Aortic smooth muscle cell (primary cell): ENCODE measurements at places on chromosomes 7 and 10. TPM values are rescaled to one million over a fixed set of nuclear protein-coding genes. Genes with fewer than 3 reads are reported as not detected.

Gene CALHM1
- total RNA-seq = not detected in 2 replicates

Gene HELLS
- 23.5 and 38.8 TPM in 2 replicates for total RNA-seq

Gene SLC13A1
- not detected in 2 replicates for total RNA-seq

Gene SPAM1
- not detected in 2 replicates for total RNA-seq

Gene SLC26A5
- total RNA-seq = not detected in 2 replicates

Gene MBL2
- not detected in 2 replicates for total RNA-seq

Gene IFIT2
- 6.3 and 10.6 TPM in 2 replicates for total RNA-seq

Gene GPR146
- total RNA-seq = 0.68 and 0.79 TPM in 2 replicates

Gene ADAM8
- 0.87 and 1.3 TPM in 2 replicates for total RNA-seq

Gene GIMAP1
- total RNA-seq = 0.25 and 0.26 TPM in 2 replicates

Gene SUPV3L1
- 23.3 and 25.1 TPM in 2 replicates for total RNA-seq

Gene MEIG1
- total RNA-seq = 0.25 and 1.1 TPM in 2 replicates

Gene REPIN1
- 39.7 and 43.3 TPM in 2 replicates for total RNA-seq

Gene UBE2H
- total RNA-seq = 65.9 and 92.0 TPM in 2 replicates

Gene LDB3
- under 0.01 and 0.12 TPM in 2 replicates for total RNA-seq

Gene SUGCT
- total RNA-seq = 14.7 and 23.6 TPM in 2 replicates

Gene CACNB2
- total RNA-seq = 0.26 and 0.31 TPM in 2 replicates

Gene ZNF438
- total RNA-seq = 2.8 and 4.4 TPM in 2 replicates

Gene CADPS2
- total RNA-seq = 21.7 TPM in 2 replicates

Gene GPR37
- total RNA-seq = 2.4 and 4.8 TPM in 2 replicates

Gene ITIH5
- total RNA-seq = 0.13 and 0.19 TPM in 2 replicates

Gene GRID1
- total RNA-seq = 0.06 TPM in 1 of 2 replicates, not detected in the other

Gene METTL27
- 2.5 and 7.2 TPM in 2 replicates for total RNA-seq

Gene TYW1B
- 1.8 and 3.7 TPM in 2 replicates for total RNA-seq

Gene EXOC4
- 117 and 146 TPM in 2 replicates for total RNA-seq

Gene AKR1C1
- 330 and 378 TPM in 2 replicates for total RNA-seq

Gene CYP3A5
- total RNA-seq = not detected in 2 replicates

Gene WEE2
- not detected in 2 replicates for total RNA-seq

Gene ATP6V1F
- total RNA-seq = 83.3 and 92.7 TPM in 2 replicates

Gene GDF10
- total RNA-seq = under 0.01 TPM in 1 of 2 replicates, not detected in the other
